ENCODE measurements at places on chromosomes 3 and 15.

DNA sequence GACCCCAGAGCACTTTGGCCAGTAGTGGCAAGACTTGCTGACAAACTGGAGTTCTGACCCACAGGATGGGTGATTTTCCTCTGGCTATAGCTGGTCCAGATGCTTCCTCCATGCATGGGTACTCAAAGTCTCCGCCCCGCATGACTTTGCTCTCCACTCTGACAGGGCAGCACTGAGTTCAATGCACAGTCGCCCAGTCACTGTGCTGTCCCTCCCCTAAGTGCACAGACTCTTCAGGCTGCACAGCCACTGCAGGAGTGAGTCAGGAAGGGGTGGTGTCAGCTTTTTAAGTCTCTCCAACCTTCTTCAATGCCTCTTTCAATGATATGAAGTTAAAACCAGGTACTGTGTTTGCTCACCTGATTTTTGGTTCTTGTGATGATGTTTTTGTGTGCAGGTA, 17.8 kb downstream of the TEX9 start:
- DNase-seq: no peak

GRCh38 chr15:67127965-67128364, 62.6 kb downstream of the SMAD3 start:
- no peak for DNase-seq

GRCh38 chr3:11394392-11394791, 122.2 kb downstream of the ATG7 start:
- no peak for DNase-seq

DNA sequence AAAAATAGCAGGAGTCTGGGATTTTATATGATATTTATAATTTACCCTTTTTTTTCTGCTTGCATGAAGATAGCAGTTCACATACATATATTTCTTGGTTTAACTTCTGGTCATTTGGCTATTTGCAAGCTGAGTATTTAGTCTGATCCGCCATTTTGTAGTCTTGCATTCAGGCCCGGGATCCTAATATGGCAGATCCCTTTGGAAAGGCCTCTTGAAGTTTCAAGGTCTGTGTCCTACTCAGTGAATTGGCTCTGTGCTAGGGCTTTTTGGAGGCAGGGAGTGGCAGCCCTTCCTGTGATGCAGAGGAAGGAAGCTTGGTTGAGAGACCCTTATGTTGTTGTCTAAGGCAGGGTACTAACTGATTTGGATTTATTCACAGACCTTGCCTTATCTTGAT, 2.9 kb downstream of the SNRPN start:
- DNase-seq: no peak

DNA sequence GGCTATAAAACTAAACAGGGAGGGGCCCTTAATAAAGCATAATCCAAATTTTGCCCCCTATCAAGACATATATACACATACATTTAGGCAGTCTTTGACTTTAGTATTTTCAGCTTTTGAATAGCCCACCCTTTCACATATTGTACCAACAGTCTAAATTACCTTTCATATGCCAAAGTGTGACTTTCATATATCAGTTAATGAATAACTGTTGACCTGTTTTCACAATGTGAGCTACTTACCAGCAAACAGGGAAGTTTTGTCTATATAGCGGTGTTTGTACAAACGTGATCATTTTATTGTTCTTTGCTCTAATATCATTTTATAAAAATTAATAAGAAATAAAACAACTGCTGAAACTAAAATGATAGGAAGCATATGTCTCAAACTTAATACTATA, 28.0 kb downstream of the CEP152 start:
- DNase-seq: no peak

DNA sequence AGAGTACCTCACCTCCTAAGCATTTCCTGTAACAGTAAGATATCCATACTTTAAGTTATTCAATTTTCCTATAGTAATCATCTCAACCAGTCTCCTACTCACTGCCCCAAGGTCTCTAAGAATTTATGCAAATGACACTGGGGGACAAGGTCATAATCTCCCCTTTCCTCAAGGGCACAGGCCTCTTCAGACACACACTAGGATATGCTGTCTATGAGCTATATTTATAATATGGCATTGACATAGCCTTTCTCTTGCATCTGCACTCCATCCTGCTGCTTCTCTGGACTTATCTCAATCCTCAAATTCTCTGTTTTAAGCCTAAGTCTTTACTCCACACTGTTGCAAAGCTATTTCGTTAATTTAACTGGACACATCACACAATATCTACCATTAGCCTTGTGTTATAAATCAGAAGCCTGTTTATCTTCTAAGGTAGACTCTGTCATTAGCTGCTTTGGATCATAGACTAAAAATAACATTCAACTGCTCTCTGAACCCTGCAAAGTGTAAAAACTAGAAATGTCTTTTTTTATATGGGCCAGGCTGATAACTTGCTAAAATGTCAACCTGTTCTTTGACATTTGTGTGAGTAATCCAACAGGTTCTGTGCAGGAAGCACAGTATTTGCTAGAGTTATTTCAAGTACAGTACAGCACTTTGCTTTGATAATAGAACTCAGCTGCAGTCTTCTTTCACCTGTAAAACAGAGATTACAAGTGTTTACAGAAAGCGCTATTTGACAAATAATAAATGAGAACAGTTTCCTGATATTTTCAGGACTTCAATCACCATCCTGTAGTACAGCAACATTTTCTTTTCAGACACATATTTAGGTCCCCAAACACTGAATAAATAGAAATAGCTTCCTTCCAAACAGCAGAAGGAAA, 17.8 kb upstream of the SEC62 start:
- DNase-seq: no peak

GRCh38 chr3:14862661-14863230, 44.0 kb downstream of the FGD5 start:
- DNase-seq: no peak

Measured in femur (tissue), 1 donor.